Astrocyte of the cerebellum (primary cell): ENCODE measurements at places on chromosomes 11 and 22.

- no peak for DNase-seq
Observed at GRCh38 chr11:63985812-63986155, 454 bp upstream of the OTUB1 start.

DNA sequence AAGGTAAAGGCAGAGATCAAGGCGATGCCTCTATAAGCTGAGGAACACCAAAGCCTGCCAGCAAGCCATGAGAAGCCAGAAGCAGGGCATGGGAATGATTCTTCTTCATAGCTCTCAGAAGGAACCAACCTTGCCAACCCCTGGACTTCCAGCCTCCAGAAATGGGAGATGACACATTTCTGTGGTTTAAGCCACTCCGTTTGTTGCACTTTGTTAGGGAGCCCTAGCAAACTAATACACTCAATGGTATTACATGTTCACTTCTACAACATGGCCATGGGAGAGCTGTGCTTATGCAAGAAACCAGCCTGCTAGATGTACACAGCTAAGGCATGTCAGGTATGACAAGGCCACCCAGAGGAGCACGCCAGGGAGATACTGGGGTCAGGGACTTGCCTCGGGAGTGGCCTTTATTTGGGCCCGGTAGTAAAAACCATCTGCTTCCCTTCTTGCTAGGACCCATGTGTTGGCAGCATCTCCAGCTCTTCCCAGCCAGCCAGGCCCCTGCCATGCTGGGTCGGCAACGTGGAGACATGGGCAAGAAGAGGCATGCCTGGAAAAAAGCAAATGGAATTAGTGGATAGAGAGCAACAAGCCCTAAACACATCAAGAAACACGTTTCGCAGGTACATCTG lies 3.6 kb downstream of the C11orf16 start:
- no peak for DNase-seq

- DNase-seq, result no peak
Observed at GRCh38 chr22:41445129-41446056, 1.2 kb downstream of the TOB2 start.

DNA sequence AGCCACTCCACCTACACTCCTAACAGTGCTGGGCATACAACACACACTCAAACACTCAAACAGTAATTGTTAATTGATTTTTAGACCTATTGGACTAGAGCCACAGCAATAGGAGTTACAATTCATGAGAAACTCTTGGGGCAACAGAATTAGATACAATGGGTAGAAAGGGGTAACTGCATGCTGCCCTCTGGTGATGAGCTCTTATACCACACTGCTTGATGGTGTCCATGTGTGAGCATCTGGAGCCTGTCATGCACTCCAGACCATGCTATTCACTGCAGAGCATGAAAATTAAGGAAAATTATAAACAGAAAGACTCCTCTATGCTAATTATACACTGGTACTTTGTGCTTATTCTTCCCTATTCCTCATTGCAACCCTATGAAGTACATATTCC lies 975.5 kb upstream of the CCDC90B start:
- no peak for DNase-seq

- DNase-seq, result no peak
Observed at GRCh38 chr11:69364921-69365320, 71.0 kb downstream of the MYEOV start.
